ENCODE measurements at places on chromosomes 3 and 15. TPM values are rescaled to one million over a fixed set of nuclear protein-coding genes. Genes with fewer than 3 reads are reported as not detected.

- no peak for DNase-seq
Observed at GRCh38 chr3:123082370-123083065, 15.7 kb downstream of the PDIA5 start.

- DNase-seq, result peak; percentile 74
Observed at GRCh38 chr3:48599509-48600285, 4.6 kb upstream of the COL7A1 start.

- DNase-seq, result peak; percentile 4
Observed at GRCh38 chr3:159532577-159532976, 456.1 kb upstream of the IL12A start.

The SCAANT1 gene
- total RNA-seq, result not detected

DNA sequence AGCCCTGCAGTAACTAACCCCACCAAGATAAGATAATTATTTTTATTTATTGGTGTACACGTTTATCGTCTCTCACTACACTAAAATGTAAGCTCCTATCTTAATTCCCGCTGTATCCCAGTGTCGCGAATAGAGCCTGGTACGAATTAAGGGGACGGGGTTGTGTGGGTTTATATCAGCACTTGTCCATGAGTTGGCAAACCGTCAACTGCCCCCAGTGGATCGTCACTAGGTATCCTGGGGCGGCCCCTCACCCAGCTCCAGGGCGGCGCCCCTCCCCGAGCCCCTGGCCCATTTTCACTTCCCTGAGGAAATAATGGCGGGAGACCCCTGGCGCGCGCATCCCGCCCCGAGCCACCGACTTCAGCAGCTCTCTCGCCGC is 465 bp downstream of the RUVBL1 start:
- DNase-seq, result no peak

GRCh38 chr3:139630542-139630941 is 47.2 kb downstream of the NMNAT3 start:
- no peak for DNase-seq

- peak; percentile 92 for DNase-seq
Observed at GRCh38 chr15:72229076-72229946, 1.7 kb downstream of the PKM start.

DNA sequence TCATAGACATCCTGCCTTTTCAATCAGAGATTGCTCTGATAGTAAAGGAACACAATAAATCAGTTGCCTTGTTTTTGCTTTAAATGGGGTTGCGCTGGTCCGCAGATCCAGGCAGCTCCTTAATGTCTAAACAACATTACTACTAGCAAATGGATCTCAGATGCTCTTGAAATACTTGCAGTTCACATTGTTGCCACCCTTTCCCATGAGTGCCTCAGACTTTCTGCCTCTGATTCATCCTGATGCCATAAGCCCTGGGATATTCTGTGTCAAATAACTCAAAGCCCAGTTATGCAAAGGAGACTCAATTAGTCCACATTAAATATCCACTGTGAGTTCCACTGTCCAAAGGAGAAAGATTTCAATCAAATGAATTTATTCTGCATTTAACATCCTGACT is 196.7 kb downstream of the PLCH1 start:
- peak; percentile 68 for DNase-seq

Data from osteoblast (primary cell).